Esophagus mucosa (tissue), 1 donor: ENCODE measurements at places on chromosomes 4 and X. TPM values are rescaled to one million over a fixed set of nuclear protein-coding genes. Genes with fewer than 3 reads are reported as not detected.

- no peak for ATAC-seq
Observed at GRCh38 chr4:80540785-80541469, 205.4 kb downstream of the CFAP299 start.

DNA sequence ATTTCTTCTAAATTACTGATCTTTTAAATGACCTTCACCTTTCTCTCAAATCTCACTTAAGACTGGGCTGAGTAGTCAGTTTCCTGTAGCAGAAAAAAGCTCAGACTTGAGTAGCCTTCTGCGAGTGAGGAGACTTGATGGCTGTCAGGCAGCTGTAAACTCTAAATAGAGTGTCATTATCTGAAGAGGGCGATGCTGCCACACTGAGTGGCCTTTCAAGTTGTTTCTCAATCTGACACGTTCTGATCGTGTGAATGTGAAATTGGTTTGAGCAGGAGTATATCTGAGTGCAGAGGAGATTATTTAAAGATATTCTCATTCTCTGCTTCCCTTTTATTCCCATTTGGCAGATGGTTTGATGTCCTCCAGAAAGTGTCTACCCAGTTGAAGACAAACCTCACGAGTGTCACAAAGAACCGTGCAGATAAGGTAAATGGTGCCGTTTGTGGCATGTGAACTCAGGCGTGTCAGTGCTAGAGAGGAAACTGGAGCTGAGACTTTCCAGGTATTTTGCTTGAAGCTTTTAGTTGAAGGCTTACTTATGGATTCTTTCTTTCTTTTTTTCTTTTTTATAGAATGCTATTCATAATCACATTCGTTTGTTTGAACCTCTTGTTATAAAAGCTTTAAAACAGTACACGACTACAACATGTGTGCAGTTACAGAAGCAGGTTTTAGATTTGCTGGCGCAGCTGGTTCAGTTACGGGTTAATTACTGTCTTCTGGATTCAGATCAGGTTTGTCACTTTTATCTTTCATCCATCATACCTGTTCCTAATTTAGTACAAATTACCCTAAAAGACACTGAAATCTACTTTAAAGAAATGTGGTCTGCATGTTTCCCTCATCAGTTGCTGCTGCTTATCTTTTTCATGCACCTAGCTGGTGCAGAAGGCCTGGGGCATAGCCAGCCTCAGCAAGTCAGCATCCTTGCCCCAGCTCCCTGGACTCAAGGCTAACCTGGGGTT, 74.3 kb upstream of the MSANTD1 start:
- no peak for ATAC-seq

- no peak for ATAC-seq
Observed at GRCh38 chr4:44025376-44026020, 423.1 kb downstream of the KCTD8 start.

SLITRK4 gene
- total RNA-seq = 0.32 TPM

ITIH6 gene
- not detected for total RNA-seq
